Hematopoietic multipotent progenitor cell treated with erythropoietin and hydrocortisone succinate and interleukin-3 and kit ligand, for 6 days (in vitro differentiated cells): ENCODE measurements at places on chromosomes 1 and 21.

- no peak for DNase-seq
Observed at GRCh38 chr1:232422098-232422497, 207.8 kb downstream of the SIPA1L2 start.

DNA sequence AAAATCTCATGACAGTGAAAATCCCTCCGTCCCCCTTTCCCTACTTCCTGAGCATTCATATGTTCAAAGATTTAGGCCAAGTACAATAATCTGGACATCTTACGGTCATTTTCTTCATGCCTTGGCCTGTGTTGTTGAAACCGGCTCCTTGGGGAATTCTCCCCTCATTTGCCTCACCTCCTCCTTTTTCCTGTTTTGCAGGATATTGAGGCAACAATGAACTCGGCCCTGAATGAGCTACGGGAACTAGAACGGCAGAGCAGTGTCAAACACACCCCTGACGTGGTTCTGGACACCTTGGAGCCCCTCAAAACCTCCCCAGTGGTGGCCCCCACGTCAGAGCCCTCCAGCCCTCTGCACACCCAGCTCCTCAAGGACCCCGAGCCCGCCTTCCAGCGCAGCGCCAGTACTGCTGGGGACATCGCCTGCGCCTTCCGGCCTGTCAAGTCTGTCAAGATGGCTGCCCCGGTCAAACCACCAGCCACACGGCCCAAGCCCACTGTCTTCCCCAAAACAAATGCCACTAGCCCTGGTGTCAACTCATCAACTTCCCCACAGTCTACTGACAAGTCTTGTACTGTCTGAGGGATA is 9.3 kb upstream of the IKBKE start:
- DNase-seq = no peak

DNA sequence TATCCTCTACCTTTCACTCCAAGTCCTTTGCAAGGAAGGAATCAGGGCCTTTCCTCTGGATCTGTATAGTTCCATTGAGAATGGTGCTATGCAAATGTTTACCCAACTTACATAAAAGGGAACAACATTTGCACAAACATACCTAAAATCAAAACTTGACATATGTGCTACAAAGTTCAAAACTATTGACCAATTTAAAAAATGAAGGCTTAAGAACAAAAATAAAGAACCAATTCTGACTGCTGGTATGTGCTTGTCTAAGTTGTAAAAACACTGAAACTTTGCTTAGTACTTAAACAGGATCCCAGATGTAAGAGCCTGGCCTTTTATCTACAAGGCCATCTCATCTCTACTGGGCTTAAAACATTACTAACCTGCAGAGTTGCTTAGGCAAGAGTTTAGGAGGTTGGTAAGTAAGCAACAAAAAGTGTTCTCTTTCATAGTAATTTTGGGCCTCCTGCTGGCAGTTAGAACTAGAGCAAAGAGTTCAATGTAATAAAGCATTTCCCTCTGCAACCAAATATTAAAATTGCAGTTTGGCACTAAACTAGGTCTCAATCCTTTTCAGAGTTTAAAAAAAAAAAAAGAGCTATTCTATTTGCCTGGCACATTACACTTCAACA is 2.0 kb downstream of the SCMH1 start:
- peak; percentile 78 for DNase-seq

DNA sequence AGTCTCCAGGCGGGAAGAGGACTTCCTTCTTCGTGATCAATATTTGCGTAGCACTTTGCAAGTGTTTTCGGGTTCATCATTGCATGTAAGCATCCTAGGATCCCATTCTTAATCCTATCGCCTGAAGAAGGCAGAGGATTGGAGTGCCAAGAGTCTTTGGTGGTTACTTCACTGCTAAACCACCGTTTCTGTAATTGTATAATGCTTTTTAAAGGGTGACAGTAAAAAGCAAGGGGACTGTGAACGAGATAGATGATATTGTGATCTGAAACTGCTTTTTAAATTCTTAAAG is 345 bp upstream of the ALDH9A1 start:
- DNase-seq = no peak

GRCh38 chr21:42019101-42019605 is 9.0 kb upstream of the ZBTB21 start:
- no peak for DNase-seq

- peak; percentile 63 for DNase-seq
Observed at GRCh38 chr1:7127322-7128075, 342.2 kb downstream of the CAMTA1 start.

- peak; percentile 67 for DNase-seq
Observed at GRCh38 chr1:18100491-18101063, 7.0 kb upstream of the IGSF21 start.

- no peak for DNase-seq
Observed at GRCh38 chr1:224506141-224506814, 71.7 kb upstream of the WDR26 start.

DNA sequence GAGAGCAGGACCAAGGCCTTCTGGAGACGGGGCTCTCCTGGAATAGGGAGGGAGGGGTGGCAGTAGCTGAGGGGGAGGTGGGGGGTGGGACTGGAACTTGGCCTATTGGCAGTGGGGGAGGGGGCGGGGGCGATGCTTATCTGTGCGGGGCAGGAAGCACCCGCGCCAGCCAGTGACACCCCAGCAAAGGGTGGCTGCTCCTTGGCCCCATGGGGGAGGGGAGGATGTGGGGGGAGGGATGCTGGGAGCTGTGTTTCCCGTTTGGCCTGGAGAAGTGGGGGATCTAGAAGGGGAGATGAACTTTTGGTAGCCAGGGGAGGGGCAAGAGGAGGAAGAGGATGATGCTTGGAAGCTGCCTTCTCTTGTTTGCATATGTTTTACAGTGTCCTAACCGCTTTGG is 11.0 kb downstream of the ZBTB7B start:
- DNase-seq = peak; percentile 76

GRCh38 chr1:7636795-7637526 is 134.1 kb upstream of the VAMP3 start:
- DNase-seq = no peak

GRCh38 chr1:39409055-39409816 is 82.2 kb upstream of the BMP8A start:
- DNase-seq = peak; percentile 58

DNA sequence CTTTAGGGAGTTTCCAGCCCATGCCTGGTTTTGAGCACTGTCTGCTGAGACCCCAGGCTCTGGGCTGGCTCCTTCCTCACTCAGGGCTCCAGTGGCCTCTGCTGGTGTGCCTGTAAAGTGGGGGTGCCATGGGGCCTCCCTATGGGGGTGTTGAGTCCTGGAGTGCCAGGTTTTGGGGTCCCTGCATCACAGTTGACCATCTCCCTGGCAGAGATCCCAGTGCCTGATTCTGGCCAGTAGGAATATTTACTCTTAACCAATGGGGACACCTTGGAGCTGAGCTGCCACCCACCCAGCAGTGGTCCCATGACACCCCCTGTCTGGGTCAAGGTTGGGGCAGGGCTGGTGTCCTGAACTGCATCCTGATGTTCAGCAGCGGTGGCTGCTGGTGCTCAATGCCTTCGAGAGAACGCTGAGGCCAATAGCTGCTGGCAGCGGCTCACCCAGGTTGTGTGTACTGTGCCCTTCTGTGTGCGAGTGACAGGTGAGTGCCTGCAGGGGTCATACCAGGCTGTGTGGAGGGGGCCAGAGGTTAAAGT is 9.6 kb upstream of the ZNF669 start:
- DNase-seq = no peak
